Germinal center (tissue), 1 donor: ENCODE measurements at places on chromosomes 3 and 15.

DNA sequence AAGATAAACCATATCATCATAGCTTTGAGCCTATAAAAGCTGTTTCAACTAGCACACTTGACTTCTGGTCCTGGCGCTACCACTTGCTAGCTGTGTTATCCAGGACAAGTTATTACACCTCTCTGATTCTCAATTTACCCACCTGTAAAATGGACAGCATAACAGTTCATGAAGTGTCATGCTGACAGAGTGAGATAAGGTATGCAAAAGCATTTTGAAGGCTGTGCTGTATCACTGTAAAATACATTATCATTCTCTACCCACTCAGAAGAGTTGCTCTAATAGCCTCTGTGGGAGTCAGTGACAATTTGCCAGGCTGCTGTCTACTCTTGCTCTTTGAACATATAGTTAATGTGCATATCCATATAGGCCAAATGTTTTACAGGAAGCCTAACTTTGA, 93.0 kb downstream of the SSR3 start:
- DNase-seq, result no peak

- no peak for DNase-seq
Measured at GRCh38 chr15:101267320-101268104, 9.8 kb downstream of the SELENOS start.

DNA sequence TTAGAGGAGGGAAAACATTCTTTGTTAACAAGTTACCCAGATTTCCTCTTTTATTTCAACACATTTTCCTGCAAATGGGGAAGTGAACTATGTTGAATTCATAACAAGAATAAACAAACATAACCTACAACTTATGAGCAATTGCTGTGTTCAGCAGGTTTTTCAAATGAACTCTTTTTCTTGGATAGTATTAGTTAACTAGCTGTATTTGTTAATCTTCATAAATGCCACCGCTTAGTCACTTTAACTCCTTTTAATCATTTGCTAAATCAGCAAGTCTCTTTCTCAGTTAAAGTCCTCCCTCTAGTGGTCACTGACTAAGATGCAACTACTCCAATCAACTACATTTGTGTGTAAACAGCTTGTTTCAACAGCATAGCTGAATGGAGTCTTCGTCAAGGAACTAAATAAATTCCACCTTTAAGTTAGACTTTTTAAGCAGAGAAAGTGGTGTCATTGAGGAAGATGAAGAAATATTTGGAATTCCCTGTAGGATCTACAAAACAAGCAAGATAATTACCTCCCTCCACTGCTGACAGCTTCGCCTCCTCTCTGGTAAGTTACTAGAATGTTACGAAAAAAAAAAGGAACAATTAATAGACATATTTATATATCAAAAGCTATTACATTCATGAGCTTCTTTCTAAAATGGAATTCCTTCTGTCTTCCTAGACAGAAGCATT, 1122.0 kb downstream of the ROBO1 start:
- DNase-seq, result peak; percentile 17

GRCh38 chr15:40746916-40747418, 8.1 kb downstream of the RMDN3 start:
- no peak for DNase-seq

DNA sequence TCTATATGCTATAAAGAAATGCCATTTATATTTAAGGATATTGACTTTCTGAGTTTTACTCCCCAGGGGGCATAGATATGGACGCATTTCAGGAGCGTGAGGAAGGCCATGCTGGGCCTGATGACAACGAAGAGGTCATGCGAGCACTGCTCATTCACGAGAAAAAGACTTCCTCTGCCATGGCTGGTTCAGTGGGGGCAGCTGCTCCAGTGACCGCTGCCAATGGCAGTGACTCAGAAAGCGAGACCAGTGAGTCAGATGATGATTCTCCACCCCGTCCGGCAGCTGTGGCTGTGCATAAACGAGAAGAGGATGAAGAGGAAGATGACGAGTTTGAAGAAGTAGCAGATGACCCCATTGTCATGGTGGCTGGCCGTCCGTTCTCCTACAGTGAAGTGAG, 38.4 kb downstream of the GTF2E1 start:
- DNase-seq, result no peak

DNA sequence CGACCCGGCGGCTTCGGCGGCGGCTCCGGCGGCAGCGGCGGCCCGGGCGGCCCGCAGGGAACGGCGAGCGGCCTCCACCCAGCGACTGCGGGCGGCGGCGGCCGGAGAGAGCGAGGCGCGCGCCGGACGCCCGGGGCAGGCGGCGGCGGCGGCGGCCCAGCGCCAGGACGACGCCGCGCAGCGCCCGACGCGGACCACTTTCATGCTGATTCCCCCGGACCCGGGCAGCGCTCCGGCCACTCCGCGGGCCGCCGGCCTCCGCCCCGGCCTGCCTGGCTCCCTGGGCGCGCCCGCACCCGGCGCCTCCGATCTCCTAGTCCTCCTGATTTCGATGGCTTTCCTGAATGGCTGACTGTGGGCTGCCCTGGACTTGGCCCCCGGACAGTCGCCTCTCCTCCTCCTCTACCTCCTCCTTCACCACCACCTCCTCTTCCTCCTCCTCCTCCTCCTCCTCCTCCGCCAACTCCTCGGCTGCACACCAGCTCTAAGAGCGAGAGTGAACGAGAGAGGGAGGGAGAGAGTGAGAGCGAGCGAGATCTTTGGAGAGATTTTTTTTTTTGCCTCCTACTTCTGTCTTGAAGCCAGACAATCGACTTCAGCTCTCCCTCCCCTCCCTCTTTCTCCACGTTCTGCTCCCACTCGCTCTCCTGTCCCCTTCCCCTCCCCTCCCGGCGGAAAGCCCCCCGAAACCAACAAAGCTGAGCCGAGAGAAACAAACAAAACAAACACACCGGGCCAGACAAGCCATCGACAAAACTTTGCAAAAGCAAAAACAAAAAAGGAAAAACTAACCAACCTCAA, 844 bp downstream of the NR2F2 start:
- DNase-seq, result no peak

GRCh38 chr3:58111513-58112184, 99.1 kb downstream of the DNASE1L3 start:
- no peak for DNase-seq

GRCh38 chr15:93105485-93105884, 16.5 kb upstream of the RGMA start:
- no peak for DNase-seq

GRCh38 chr3:148381051-148381450, 316.7 kb upstream of the AGTR1 start:
- DNase-seq, result no peak

GRCh38 chr15:27234593-27234992, 263.6 kb downstream of the GABRG3 start:
- DNase-seq, result no peak

DNA sequence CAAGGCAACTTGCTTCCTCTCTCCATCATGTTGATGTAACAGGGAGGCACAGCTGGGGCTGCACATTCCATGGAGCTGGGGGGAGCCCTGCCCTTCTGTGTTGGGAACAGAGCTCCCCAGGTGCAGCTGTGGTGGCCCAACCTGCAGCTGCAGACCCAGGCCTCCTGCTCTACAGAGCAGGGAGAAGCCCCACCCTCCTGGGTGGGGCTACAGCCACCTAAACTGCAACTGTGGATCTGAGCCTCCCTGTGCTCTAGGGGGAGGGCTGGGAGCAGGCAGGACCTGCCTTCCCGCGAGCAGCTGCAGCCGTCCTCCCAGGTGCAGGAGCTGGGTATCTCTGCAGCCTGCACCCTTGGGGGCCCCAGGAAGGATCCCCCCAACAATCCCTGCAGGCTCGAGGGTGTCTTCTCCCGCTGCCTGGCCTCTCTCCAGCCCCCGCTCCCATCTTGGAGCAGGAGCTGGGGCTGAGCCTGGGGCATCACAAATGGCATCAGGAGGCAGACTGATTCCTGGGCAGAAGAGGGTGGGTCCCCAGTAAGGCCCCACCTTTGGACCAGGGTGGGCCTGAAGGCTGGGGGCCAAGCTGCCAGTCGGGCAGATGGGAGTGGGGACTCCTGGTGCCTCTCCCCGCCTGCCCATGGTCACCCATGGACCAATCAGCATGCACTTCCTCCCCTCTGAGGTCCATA, 7.4 kb downstream of the LRRC58 start:
- no peak for DNase-seq

GRCh38 chr3:160213191-160213590, 12.0 kb upstream of the C3orf80 start:
- no peak for DNase-seq

DNA sequence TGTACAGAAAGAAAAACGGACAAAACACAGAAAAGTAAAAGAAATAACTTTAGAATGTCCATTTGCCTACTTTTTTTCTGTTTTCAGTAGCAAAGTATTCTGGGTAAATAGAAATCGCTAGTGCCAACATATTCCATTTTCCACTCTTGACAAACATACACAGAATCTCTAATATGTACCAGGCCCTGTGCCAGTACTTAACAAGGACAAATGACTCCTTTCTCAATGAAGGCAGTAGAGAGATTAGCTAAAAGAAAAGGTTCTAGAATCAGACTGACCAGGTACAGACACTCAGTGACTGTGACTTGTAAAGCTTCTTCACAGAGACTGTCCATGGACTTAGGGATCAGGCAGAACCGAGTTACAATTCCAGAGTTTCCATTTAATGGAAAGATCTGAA, 165.8 kb upstream of the STAC start:
- DNase-seq, result no peak

GRCh38 chr3:177208223-177208622, 10.9 kb upstream of the TBL1XR1 start:
- no peak for DNase-seq

- DNase-seq, result peak; percentile 49
Measured at GRCh38 chr3:188752850-188753249, 418.9 kb upstream of the TPRG1 start.

- no peak for DNase-seq
Measured at GRCh38 chr15:52326756-52327155, 31.2 kb upstream of the MYO5C start.
